ENCODE measurements at places on chromosomes 6 and 20. TPM values are rescaled to one million over a fixed set of nuclear protein-coding genes. Genes with fewer than 3 reads are reported as not detected.

SLC2A10 gene
- total RNA-seq: 29.1 TPM

BNIP5 gene
- 14.4 TPM for total RNA-seq

CYB5R4 gene
- total RNA-seq: 30.5 TPM

HTR1B gene
- 0.28 TPM for total RNA-seq

RAB44 gene
- total RNA-seq: 0.09 TPM

ASIP gene
- not detected for total RNA-seq

GTF3C6 gene
- 73.4 TPM for total RNA-seq

LRRN4 gene
- total RNA-seq: not detected

AURKA gene
- total RNA-seq: 13.3 TPM

DNA sequence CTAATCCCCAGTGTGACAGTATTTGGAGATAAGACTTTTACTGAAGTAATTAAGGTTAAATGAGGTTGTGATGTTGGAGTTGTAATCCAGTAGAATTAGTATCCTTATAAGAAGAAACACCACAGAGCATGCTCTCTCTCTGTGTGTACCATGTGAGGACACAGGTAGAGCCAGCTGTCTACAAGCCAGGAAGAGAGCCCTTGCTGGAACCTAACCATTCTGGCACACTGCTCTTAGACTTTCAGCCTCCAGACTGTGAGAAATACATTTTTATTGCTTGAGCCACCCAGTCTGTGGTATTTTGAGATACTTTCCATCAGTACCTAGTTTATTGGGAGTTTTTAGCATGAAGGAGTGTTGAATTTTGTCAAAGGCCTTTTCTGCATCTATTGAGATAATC lies 110.2 kb downstream of the PHF3 start:
- DNase-seq: no peak

DNA sequence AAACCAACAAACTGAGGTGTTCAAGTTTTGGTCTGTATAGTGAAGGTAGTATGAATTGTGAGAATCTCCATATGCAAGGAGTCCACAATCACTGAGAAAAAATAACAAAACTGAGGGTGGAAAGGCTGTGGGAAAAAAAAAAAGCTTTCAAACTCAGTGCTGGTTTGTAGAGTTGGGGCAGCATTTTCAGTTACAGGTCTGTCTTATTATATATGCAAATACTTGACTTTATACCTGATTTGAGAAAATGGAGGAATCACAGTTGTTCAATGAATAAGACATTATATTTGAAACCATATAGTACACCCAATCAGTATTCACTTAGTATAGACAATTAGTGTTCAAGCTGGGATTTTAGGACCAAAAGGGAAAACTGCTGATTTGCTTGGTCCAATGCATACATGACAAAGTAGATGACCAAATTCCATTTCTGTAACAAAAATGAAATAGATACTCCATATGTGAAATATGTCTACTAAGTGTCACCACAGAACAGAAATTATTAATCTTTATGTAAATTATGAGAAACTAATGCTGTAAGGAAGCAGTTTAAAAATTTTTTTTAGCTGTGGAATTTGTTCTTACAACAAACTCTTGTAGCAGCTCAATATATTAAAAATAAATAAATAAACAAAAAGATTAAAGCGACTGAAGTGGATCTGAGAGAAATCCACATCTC lies 187.7 kb downstream of the ASCC3 start:
- no peak for DNase-seq

DNA sequence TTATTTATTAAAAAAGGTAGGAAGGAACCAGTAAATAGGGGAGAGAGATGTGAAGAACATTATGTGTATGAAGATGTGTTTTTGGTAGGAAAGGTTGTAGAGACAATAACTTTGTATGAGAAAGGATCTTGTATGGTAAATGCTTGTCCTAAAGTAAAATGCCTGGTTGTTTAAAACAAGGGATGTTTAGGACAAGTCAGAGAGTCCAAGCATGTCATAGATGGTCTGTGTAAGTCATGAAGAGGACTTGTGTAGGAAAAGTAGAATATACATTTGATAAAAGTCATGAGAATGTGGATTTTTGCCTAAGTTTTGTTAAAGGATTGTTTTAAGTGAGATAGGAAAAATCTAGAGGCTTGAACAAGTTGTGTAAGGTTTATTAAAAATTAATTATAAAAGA lies 325.1 kb downstream of the CDH26 start:
- DNase-seq: no peak

- no peak for DNase-seq
Observed at GRCh38 chr6:113466526-113466925, 390.6 kb upstream of the MARCKS start.

DNA sequence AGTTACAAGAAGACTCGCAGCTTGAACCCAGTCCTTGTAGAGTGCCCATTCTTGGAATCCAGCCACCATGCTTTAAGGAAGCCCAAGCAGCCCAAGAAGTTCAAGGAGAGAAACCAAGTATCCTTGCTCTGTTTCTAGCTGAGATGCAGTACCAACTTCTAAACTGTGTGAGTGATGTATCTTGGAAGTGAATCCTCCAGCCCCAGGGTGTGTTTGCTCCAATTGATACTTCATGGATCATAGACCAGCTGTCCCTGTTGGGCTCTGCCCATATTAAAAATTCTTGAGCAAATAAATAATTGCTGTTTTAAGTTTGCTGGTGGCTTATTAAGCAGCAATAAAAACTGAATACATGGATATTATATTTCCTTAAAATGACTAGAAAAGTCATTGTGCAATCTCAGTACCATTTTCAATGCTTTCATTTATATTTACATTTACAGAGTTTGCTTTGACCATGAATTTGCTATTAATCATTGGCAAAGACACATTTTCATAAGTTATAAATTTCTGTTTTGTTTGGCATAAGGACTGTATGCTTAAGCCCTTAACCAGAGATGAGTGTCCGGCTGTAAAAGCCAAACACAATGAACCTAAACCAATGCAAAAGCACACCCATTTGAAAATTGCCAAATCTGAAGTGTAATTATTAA lies 9.2 kb downstream of the SPTLC3 start:
- DNase-seq: no peak

GRCh38 chr6:42502127-42502526 lies 50.4 kb upstream of the TRERF1 start:
- no peak for DNase-seq

GRCh38 chr6:167711768-167712730 lies 114.7 kb upstream of the AFDN start:
- DNase-seq: peak; percentile 68

GRCh38 chr20:15060265-15061060 lies 723.1 kb upstream of the FLRT3 start:
- no peak for DNase-seq

- DNase-seq: no peak
Observed at GRCh38 chr20:53001498-53002301, 29.5 kb downstream of the TSHZ2 start.

DNA sequence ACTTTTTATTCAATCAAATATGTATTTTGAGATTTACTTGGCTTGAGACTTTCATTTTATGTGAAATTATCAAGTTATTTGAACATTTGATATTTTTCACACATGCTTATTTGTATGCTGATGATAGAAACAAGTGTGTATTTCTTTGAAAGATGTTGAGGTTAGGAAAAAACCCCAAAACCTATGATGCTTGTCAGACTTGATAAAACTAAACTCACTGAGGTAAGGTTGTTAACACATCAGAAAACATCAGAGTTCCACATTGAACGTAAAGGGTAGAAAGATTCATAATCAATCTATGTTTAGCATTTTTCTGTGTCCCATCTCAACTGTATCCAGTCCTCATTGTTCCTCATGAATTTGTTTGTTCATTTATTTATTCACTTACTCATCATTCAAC lies 12.2 kb downstream of the SF3B5 start:
- DNase-seq: no peak

- DNase-seq: peak; percentile 28
Observed at GRCh38 chr6:83867527-83868161, 8.2 kb downstream of the CYB5R4 start.

- DNase-seq: no peak
Observed at GRCh38 chr6:38281126-38281525, 358.6 kb downstream of the BTBD9 start.

GRCh38 chr6:24415753-24416152 lies 13.0 kb downstream of the MRS2 start:
- no peak for DNase-seq

DNA sequence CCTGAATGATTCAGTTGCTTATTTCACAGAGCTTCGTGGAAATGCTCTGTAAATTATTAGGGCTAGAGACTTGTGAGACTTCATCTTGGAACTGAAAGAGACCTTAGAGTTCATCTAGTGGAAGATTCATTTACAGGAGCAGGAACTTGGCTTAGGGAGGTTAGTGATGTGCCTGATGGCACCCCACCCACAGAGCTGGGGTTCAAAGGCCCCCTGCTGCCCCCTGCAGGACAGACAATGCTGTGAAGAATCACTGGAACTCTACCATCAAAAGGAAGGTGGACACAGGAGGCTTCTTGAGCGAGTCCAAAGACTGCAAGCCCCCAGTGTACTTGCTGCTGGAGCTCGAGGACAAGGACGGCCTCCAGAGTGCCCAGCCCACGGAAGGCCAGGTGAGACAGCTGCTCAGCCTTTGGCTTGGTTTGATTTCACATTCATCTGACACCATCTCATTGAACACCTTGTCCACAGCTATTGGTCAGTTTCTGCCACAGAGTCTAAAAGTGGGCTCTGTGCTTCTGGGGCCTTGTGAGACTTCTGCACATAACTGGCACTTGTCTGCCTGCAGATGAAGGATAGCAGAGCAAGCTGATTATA lies 25.1 kb downstream of the MYBL2 start:
- DNase-seq: peak; percentile 50

DNA sequence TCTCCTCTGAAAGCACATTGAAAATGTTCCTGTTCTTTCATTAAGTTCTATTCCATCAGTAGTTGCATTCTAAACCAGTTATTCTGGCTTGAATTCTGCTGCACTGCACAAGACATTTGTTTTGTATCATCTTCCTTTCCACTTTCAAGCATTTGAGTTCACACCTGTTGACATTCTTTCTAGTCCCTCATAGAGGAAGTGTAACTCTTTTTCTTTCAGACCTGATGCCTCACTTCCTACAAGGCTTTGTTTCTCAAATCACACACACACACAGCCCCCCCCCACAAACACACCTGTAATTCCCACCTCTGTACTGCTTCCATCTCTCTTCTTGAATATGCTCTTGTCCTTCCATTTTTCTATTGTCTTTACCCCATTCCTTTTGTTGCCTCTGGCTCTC lies 50.9 kb downstream of the CCN2 start:
- no peak for DNase-seq

- DNase-seq: no peak
Observed at GRCh38 chr6:166725571-166725970, 98.5 kb upstream of the RPS6KA2 start.

DNA sequence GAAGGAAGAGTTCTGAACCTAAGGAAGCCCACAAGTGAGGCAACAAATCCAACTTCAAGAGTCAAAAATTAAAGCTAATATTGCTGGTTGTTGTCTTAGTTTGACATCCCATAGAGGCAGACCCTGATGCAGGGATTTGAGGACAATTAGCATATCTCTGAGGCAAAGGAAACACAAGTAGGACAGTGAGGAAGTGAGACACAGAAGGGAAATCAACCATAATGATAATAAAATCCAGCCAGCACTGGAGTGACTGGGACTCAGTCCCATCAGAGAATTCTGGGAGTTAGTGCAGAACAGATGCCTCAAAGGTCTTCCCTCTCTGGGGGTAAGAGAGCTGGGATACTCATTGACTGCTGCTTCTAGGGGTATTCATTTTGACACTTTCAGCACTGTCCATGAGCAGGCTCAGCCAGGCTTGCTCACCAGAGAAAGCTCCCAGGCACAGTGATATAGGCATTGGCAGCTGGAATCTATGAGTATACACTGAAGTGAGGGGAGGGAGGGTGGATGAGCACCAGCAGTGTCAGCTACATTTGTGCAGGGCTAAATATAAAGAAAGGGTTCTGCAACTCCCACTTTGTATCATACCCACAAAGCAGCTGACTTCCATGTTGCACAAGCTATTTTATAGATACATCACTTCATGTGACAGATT lies 43.4 kb upstream of the SPTLC3 start:
- no peak for DNase-seq

- no peak for DNase-seq
Observed at GRCh38 chr6:87661016-87661415, 41.0 kb downstream of the AKIRIN2 start.

DNA sequence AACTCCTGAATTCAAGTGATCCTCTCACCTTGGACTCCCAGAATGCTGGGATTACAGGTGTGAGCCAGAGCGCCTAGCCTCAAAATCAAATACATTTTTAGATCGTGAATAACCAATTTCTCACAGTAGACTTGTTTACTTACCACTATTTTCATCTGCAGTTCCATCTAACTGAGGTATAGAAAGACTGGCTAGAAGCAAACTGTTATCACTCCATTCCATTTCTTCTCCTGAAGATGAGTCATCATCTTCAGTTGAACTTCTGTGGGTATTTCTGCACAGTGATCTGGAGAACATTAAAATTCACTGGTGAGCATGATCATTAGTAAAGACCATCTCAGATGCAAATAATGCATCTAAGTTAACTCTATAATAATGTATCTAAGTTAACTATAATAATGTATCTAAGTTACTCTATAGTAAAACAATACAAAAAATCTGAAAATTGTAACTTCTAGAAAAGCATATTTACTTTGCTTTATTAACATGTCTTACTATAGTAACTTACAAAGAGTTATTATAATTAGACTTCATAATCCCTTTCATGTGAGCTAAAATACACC lies 105.4 kb downstream of the REV3L start:
- DNase-seq: no peak

DNA sequence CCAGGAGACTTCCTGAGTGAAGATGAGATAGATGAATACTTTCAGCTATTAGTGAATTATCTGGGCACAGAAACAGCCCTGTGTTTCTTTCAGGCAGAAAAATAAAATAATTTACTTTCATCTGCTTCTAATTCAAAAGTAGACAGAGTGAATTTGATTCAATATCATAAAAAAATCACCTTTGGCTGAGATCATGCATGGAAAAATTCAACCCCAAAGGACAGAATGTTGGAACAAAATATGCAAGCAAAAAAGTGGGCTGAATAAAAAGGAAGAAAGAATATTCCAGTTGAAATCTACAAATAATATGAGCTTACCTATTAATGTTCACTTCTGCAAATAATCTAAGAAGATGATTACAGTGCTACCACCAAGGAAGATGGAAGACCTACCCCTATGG lies 546.9 kb downstream of the TFAP2B start:
- DNase-seq: no peak

GRCh38 chr6:42555477-42556457 lies 8.1 kb upstream of the UBR2 start:
- DNase-seq: peak; percentile 89

DNA sequence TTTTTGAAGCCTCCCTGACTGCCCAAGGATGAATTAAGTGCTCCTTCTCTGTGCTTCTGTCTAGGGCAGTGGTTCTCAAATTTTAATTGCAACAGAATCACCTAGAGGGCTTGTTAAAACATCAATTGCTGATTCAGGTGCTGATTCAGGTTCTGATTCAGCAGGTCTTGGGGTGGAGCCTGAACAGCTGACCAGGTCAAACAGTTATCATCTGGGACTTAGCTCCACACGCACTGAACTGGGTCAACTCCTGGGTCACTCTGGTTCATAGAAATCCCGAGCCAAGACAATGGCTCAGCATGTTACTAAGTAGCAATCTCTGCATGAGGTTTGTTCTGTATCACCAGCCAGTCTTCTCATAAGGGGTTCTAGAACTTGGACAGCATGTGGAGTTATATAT lies 192.3 kb downstream of the GJA1 start:
- no peak for DNase-seq

- DNase-seq: no peak
Observed at GRCh38 chr6:113049190-113049589, 702.1 kb downstream of the RFPL4B start.

- DNase-seq: no peak
Observed at GRCh38 chr20:24951536-24952083, 2.5 kb downstream of the CST7 start.
